SW 1271 (cell line): ENCODE measurements at places on chromosomes 1 and 21.

DNA sequence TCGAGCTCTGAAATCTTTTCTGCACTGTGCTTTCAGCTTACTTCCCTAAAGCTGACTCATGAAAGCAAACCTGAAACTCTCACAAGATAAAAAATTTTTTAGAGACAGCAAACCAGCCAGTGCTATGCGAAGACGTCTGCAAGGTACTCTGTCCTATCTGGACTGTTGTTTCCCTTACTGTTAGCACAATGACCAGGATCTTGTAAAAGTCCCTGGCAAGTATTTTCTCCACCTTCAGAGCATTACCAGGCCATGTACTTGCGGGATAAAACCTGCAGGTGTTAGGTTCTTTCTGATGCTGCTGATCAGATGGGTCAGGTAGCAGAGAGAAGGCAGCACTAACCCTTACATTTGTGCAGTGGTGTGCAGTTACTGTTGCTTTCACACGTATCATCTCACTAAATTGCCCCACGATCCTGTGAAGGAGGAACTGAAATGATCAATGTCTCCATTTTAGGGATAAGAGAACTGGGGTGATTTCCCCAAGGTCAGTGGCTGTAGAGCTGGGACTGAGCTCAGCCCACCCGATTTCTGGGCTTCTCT is 56.6 kb downstream of the PLXNA2 start:
- no peak for DNase-seq

DNA sequence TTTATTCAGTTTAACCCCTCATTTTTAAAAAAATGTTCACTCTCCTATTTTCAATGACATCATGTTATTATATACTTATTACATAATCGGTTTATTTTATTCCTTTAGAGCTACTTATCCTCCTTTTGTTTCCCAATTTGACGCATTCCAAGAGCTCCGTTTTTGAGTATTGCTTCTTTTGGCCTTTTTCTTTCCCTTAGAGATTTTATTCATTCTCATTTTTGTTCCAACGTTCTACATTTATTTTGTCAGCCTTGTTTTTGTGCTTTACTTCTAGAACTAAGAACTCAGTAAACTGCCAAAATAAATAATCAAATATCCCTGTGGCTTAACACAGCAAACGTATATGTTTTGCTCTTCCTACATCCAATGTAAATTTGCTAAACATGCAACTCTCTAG is 769.1 kb downstream of the NCAM2 start:
- no peak for DNase-seq

DNA sequence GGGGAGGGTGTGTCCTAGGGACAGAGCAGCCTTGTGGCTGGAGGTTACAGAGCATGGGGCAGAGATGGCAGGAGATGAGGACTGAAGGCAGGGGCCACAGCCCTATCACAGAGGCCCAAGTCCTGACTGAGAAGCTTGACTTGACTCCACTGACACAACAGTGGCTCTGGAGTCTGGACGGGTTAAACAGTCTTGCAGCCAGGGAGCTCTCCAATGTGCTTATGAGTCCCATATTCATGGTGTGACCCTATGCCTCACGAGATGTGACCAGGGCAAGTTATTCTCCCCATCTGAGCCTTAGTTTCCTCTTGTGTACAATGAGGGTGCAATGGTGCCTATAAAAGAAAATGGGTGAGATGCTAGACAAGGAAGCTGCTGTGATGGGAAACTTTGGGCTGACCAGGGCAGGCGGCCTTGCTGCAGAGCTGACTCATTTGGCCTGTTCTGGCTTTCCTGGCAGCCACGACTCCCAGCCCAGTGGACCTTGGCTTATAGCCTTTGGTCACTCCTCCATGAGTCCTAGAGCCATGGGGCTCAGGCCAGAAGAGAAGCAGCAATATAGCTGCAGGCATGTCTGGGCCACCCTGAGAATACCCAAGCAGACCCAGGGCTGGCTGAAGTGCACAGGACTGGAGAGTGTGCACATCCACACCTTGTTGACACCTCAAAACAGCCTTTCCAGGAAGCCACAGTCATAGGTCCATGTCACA is 2.8 kb upstream of the TTC22 start:
- DNase-seq: no peak

DNA sequence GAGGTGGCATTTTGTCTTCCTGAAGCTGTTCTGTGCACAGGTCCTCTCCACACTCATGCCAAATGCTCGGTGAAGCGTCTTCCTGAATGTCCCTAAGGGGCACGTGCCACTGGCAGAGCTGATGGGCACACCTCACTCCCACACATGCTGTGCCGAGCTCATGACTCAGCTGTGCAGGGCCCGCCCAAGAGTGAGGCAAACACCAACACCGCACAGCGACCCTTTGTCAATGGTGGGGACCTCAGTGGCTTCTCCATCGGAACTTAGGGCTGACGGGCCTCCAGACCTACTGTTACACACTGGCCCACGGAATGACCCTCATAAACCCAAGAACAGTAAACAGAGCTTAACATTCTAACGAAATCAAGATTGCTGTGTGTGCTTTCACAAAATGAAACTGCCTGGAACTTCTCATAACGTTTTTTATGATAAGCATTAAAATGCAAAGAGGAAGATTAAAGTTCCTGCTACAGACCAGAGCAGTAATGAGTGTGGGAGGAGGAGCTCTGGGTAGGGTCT is 89.3 kb downstream of the SIM2 start:
- no peak for DNase-seq

GRCh38 chr21:34603710-34604057 is 11.2 kb downstream of the RCAN1 start:
- DNase-seq: no peak

DNA sequence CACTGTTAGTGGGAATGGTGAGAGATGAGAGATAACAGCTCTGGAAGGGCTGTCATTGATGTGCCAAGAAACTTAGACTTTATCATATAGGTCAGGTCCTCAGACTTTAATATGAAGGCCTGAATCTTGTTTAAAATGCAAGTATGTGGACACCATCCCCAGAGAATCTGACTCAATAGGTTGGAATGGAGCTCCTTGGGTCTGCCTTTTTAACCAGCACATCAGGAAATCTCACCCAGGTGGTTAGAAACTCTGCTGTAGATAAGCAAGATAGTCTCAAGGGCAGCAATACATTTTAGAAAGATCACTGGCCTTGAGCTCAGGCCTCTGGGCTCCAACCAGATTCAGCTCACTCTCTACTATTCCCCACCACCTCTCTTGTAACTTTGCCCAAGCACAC is 180.4 kb downstream of the SLC44A5 start:
- no peak for DNase-seq

- DNase-seq: no peak
Measured at GRCh38 chr1:103267266-103267665, 158.9 kb upstream of the COL11A1 start.

DNA sequence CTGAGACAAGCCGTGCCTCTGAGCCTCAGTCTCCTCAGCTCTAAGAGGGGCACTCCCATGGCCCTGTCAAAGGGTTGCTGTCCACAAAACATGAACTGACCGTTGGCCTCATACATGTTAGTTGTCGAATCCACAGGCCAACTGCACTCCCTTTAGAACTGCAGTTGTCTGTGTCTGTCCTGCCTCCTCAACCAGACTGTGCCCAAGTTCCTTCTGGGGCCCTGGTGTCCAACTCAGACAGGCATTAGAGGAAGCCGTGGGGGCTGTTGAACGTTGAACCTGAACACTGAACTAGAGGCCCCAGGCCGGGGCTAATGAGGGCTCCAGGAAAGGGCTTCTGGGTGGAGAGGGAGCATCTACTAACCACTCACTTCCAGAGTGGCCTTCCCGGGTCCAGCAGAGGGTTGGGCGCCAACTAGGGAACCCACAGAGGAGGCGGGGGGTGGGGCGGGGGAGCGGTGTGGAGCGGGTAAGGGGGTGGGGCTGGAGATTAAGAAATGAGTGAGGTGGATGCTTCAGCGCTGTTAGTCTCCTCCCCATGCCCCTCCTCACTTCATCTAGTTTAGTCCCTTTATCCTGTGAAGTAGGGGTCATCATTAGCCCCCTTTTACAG is at the start of gene RAB42:
Gene RAB42, plus strand, starts transcription at position 558 of the 613 bp plus-strand sequence. CDS start 247 bp downstream, outside the sequence.
- DNase-seq: no peak

DNA sequence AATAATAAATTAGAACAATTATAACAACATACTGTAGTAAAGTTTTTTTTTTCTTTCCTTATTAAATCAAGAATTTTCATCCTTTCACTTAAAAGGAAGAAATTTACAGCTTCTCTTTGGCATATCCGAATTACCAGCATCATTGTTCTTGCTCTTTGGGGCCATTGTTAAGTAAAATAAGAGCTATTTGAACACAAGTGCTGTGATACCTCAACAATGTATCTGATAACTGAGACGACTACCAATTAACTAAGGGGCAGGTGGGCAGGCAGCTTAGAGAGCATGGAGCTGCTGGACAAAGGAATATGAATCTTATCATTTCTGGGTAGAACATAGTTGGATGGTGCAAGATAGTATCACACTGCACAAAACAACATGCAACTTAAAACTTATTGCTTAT is 719.9 kb upstream of the TMPRSS15 start:
- DNase-seq: no peak

DNA sequence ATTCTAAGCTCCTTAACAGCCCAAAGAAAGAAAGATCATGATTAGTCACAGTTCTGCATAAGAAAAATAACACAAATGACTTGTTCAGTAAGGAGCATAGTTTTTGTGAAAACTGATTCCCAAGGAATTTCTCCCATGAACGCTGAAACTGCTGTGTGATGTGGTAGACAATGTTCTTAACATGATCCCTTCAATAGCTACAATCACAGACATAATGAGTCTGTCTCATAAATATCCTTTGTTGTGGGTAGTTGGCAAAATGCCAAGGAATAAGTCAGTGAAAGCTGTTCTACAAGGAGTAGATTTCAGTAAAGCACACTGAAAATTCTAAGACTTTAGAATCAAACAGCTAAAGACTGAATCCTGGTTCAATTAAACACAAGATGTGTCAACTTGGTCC is 404.8 kb downstream of the HLX start:
- DNase-seq: no peak

DNA sequence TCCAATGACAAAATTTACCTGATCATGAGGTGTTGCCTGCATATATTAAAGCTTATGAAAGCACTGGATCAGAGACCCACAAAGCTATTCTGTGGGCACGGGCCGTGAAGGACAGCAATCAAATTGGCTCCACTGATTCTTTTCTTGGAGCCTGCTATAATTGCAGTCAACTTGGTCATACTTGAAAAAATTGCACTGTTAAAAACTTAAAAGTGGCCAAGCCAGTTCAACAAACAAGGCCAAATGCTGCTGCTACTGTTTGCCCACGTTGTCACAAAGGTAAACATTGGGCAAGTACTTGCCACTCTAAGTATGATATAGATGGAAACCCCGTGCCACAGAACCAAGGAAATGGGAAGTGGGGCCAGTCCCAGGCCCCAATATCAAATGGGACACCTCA is 37.8 kb downstream of the CYP4A11 start:
- no peak for DNase-seq

DNA sequence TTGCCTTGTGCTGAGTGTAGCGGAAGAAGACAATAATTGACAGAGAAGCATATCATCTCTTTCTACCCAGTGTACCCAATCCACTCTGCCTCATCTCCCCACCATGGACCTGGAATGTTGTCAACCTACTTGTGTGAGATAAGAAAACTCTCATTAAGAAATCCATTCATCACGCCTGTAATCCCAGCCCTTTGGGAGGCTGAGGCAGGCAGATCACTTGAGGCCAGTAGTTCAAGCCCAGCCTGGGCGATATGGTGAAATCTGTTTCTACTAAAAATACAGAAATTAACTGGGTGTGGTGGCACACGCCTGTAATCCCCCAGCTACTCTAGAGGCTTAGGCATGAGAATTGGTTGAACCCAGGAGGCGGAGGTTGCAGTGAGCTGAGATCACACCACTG is 209.6 kb downstream of the PBX1 start:
- DNase-seq: no peak

DNA sequence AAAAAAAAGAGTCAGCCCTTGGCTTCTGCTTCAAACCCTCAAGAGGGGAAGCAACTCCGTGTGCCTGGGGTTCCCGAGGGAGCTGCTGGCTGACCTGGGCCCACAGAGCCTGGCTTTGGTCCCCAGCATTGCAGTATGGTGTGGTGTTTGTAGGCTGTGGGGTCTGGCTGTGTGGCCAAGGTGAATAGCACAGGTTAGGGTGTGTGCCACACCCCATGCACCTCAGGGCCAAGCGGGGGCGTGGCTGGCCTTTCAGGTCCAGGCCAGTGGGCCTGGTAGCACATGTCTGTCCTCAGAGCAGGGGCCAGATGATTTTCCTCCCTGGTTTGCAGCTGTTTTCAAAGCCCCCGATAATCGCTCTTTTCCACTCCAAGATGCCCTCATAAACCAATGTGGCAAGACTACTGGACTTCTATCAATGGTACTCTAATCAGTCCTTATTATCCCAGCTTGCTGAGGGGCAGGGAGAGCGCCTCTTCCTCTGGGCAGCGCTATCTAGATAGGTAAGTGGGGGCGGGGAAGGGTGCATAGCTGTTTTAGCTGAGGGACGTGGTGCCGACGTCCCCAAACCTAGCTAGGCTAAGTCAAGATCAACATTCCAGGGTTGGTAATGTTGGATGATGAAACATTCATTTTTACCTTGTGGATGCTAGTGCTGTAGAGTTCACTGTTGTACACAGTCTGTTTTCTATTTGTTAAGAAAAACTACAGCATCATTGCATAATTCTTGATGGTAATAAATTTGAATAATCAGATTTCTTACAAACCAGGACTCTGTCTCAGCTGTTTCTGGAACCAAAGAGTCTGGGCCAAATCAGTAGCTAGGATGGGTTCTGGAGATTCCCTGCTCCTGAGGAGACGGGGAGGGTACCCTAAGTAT is 26.8 kb upstream of the KDM4A start:
- DNase-seq: no peak

DNA sequence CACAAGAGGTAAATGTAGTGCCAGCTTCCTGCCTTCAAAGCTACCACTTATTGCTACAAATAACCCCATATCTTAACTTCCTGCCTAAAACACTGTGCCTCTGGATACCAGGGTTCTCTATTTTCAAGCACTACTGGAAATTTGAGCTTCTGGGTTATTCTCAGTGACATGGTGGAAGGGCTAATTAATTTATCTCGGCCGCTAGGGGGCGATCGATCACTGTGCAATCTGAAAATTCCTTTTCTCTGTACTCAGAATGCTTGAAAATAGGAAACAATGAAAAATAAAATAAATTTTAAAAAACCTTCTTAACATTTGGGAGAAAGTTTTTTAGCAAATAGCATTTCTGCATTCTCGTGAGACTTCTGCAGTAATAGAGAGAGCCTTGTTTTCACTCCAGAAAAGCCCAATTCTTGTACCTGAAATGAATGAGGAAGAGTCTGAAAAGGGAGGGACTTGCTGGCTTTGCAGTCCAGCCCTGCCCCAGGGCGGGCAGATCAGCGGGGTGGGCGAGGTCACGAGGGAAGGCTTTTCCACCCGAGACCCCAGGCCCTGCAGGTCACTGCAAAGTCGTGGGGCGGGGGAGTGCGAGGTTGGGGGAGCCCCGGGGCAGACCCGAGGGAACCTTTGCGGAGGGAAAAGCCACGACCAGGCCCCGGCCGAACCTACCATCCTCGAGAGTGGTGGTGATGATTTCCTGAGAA is 276.7 kb downstream of the PCP4 start:
- DNase-seq: no peak
